Stimulated activated CD4-positive, alpha-beta T cell treated with anti-CD3 and anti-CD28 coated beads, TNF-alpha, amount 100 ng/mL, for 24 hours (primary cell): ENCODE measurements at places on chromosomes 2 and 18.

GRCh38 chr2:11713815-11714214 lies 32.6 kb upstream of the LPIN1 start:
- no peak for DNase-seq

GRCh38 chr2:132489150-132489549 lies 72.5 kb downstream of the GPR39 start:
- DNase-seq: no peak

DNA sequence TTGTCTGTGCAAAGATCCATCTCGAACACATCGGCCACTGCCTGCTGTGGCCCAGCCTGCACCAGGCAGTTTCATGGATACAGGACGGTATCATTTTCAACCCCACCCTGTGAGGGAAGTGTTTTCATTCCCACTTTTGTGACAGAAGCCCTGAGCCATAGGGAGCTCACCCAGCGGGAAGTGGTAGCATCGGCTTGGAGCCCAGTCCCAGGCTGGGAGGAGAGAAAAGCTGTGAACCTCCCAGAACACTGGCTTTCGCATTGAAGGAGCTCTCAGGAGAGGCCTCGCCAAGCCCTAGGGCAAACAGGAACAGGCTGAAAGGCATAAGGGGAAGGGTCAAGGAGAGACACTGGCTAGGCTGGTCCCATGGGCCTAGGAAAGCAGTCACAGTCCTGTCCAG lies 166.1 kb downstream of the TFCP2L1 start:
- no peak for DNase-seq

- no peak for DNase-seq
Observed at GRCh38 chr2:204022550-204022949, 86.0 kb downstream of the ICOS start.

DNA sequence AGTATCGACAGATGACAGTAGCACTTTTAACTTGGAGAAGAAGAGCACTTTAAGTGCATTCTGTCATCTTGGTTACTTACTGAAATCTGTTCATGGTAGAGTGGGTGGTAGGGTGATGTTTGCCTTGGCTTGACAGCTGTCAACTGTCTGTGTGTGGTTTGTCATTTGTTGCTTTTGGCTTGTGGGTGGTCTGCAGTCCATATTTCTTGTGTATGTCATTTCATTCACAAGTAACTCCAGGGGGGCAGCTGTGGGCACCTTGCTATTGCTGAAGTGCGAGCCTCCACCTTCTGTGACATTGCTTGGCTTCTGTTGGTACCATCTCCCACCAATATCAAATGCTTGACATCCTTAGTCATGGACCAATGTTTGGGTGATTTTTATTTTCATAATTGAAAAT lies 311.6 kb upstream of the NRP2 start:
- DNase-seq: no peak

DNA sequence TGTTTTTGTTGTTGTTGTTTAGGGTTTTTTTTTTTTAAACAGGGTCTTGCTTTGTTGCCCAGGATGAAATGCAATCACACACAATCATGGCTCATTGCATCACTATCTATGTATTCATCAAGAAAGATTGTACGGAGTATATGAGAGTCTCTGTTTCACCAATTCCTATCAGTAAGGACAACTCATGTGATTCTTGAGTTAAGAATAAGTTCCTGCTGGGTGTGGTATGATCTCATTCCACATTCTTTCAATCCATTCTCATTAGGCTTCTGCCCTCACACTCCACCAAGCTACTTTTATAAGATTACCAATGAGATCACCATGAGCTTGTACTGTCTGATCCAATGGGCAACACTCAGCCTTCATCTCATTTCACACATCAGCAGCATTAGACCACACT lies 9.1 kb upstream of the AP1S3 start:
- DNase-seq: no peak

DNA sequence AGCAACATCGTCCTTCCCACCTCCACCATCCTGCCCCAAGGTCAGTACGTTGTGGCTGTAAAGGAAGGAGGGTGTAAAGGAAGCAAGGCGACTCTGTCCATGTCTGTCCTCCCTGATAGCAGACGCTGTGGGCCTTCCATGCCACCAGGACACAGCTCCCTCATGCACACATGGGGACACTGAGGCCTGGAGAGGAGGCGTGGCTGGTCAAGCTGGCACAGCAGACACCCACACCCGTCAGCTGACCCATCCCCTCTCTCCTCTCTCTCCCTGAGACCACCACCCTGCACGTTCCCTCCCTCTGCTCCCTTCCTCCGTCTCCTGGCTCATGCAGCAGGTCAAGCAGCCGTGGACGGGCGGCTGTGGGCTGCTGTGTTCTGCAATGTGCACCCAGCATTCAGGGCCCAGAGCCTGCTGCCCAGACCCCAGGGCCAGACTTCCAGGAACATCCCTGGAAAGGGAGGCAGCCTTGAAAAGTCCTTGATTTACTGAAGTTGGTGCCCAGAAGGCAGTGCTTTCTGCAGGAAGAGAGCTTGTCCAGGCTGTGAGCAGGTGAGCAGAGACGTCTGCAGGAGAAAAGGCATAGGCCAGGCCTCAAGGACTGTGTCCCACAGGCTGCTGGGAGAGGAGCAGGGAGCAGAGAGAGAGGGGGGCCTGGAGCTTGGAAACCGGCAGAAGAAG lies 133.6 kb downstream of the DDX1 start:
- no peak for DNase-seq

GRCh38 chr2:208654056-208654455 lies 247.5 kb downstream of the PTH2R start:
- no peak for DNase-seq

- no peak for DNase-seq
Observed at GRCh38 chr2:241940329-241940728, 70.8 kb downstream of the RTP5 start.

DNA sequence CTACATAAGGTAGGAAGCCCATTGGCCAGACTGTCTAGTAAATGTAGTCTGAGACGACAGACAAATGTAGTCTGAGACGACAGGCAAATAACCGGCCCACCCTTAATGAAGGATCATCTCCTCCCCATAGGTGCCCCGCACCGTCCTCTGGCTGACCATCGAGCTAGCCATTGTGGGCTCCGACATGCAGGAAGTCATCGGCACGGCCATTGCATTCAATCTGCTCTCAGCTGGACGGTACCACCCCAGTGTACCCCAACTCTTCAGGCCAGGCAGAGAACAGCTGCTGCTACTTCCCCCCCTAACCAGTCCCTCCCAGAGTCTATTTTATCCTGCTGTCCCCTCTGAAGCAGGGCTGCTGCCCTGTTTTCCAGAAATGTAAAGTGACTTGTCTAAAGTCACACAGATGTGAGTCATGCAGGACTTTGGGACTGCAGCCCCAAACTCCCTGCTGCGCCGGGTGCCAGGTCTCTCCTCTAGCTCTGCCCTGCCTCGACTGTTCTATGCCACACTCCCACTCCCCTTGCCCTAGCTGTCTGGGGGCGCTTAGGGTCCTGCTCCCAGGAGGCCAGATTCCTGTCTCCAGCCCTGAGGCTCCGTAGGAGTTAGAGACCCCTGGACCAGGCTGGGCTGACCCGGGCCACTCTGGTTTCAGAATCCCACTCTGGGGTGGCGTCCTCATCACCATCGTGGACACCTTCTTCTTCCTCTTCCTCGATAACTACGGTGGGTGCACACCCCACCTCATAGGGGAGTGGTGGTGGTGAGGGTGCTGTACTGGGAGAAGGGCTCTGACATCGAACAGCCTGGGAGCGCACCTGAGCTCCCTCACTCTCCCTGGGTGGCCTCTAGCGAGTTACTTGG lies 4.7 kb downstream of the SLC11A1 start:
- no peak for DNase-seq

DNA sequence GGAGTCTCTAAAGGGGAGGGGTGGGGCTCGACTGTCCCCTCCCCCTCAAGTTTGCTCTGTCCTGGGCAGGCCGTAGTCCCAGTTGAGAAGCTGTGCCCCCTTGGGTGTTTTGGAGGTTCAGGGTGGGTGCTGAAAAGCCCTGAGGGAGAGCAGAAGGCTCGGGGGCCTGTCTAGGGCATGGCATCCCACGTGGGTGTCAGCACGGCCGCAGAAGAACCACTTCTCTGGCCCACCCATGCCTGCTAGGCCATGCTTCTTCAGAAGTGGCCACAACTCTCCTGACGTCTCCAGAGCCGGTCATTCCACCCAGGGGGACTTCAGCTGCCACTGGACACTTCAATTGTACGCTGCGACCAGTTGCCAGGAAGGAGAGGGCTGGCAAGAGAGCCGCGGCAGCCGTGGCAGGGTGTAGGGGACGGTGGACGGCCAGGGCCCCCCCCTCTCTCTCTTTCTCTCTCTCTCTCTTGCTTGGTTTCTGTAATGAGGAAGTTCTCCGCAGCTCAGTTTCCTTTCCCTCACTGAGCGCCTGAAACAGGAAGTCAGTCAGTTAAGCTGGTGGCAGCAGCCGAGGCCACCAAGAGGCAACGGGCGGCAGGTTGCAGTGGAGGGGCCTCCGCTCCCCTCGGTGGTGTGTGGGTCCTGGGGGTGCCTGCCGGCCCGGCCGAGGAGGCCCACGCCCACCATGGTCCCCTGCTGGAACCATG lies at the start of gene INPP5D:
INPP5D (plus strand) TSS at position 546 of the 704 bp plus-strand sequence; CDS start at position 683, 137 bp downstream.
- DNase-seq: peak; percentile 64

- DNase-seq: no peak
Observed at GRCh38 chr18:48031641-48032040, 101.2 kb upstream of the SMAD2 start.

DNA sequence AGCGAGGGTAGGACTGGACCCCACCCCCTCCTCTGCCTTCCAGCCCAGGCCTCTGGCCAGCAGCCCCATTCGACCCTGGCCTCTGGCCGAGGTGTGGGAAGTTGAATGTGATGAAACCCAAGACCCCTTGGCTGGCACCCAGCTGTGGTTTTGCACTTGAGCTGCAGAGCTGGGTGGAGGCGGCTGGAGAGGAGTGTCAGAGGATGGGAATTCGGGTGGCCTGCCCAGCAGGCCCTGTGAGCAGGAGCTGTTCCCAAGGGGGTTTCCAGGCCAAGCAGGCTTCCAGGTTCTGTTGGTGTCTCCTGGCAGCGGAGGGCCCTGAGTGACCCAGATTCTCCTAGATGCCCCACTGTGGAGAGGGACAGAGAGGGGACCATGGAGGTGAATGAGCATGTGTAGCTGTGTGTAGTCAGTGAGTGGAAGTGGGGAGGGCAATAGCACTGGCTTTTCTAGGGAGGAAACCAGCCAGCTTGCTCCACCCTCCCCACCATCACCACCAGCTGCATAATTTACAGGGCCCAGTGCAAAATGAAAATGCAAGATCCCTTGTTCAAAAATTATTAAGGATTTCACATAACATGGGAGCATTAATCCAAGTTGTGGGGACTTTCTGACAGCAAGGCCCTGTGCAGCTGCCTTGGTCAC lies 172.2 kb upstream of the HAAO start:
- no peak for DNase-seq

- DNase-seq: no peak
Observed at GRCh38 chr2:122062506-122062905, 307.1 kb downstream of the TSN start.

DNA sequence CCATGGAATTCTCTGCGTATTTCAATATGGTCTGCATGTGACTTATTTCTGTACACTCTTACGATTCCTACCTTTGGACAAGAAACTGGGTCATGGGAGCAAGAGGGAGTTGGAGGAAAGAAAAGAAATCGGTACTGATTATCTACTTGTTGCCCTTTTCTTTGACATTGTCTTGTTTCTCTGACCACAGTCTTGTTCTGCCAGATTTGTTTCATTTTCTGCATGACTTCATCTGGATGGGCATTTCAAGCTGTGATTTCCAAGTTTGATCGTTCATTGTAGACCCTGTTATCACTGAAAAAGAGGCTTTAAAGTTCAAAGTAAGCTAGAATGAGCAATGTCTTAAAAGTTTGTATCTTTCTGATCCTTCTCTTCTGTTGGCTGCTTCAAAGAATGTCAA lies 2186.3 kb upstream of the CELF4 start:
- no peak for DNase-seq

DNA sequence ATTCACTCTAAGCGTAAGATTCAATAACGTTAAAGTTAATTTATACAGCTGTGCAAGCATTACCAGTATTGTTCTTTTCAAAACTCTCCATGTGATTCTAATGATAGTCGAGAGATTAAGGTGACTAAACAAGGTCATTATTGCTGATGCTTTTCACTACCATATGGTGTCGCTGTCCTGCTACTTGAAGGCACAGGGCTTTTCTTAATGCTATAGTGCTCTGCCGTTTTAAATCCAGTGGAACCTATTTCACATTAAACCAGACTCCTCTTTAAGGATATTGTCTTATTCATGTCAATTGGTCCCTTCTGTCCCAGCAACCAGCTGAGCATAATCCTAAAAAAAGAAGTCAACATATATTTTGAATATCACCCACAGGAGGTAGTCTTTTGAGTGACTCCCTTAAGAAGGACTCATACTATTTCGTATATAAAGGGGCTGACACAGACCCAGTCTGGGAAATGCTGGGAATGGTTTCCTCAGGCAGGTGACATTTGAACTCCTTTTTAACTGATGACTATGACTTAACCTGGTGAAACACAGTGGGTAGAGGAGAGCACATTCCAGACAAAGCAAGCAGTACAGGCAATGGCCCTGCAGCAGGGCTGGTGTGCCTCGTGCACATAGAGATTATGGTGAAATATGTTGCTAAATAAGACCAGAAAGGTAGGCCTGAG lies 53.9 kb upstream of the CYTIP start:
- DNase-seq: no peak

DNA sequence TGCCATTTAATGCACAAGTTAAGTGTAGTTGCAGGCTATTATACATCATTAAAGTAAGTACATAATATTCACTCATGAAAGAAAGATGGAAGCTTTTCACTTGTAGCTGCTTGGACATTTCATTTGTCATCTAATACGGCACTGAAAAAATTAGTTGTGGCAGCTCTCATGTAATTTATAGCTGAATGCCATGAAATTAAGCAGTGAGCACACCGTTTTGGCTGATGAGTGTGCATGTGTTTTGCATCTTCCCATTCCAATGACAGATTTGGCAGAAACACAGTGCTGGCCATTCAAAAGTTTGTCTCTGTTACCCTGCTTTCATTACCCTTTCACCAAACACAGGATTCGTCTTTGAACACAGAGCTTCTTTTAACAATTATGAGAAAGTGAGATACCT lies 174.0 kb downstream of the PTGR3 start:
- no peak for DNase-seq

DNA sequence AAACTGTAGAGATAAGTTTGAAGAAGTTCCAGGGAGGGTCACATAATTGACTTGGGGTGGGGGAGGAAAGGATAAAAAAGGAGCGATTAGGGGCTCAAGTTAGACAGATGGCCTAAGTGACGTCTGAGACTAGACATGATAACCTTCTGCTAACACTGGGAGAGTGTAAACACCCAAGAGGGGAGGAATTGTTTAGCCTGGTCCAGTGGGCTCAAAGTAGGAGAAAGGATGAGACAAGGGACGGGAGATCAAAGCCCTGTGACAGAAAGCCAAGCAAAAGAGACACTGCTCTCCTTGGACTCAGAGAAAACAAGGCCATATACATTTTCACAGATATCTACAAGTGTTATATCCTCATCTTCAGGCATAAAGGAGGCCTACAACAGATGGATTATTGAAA lies 45.5 kb upstream of the IHH start:
- DNase-seq: no peak

- DNase-seq: no peak
Observed at GRCh38 chr2:176935543-176936102, 277.0 kb upstream of the HNRNPA3 start.
